Effector memory CD8-positive, alpha-beta T cell (primary cell): ENCODE measurements at places on chromosomes 6 and 20.

DNA sequence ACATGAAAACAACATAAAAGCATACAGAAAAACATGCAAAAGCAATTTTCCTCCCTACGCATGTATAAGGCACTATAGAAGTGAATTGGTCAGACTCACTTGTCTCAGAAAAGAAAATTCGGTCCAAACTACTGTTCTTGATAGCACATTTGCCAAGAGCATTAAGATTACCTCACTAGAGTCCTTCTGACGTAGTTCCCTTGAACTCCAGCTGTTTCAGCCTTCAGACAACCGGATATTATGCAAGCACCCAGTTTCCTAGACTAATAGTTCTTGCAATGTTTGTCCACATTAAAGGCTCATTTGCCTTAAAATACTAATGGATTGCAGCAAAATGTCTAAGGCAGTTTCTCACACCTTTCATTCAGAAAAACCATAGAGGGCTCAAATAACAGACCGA lies 2.5 kb upstream of the CASS4 start:
- no peak for DNase-seq

GRCh38 chr6:42251500-42251899 lies 33.8 kb upstream of the MRPS10 start:
- DNase-seq, result no peak

DNA sequence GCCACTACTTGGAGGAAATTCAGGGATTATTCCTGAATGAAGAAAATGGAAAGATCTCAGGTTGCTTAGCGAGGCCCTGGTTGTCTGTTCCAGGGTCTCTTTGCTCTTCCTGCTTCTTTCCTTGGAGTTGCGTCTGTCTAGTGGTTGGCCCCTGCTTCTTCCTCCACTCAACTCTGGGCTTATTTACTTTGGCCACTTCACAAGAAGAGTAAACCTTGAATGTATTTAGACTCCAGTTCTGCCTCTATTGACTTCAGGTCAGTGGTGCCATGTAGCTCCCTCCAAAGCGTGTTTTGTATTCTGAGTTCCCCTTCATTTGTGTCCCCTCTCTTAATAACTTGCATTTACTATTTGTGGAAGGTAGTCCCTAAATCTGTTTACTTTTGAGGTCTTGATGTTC lies 456.5 kb downstream of the UTRN start:
- no peak for DNase-seq

- no peak for DNase-seq
Measured at GRCh38 chr20:6053064-6053775, 640 bp downstream of the LRRN4 start.

DNA sequence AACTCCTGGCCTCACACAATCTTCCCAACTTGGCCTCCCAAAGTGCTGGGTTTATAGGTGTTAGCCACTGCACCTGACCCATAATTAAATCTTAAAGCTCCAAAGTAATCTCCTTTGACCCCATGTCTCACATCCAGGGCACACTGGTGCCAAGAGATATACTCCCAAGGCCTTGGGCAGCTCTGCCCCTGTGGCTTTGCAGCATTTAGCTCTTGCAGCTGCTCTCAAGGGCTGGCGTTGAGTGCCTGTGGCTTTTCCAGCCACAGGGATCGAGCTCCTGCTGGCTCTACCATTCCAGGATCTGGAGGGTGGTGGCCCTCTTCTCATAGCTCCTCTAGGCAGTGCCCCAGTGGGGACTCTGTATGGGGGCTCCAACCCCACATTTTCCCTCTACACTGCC lies 49.3 kb upstream of the CD2AP start:
- DNase-seq, result no peak

- DNase-seq, result no peak
Measured at GRCh38 chr6:139528471-139528870, 154.0 kb upstream of the CITED2 start.

DNA sequence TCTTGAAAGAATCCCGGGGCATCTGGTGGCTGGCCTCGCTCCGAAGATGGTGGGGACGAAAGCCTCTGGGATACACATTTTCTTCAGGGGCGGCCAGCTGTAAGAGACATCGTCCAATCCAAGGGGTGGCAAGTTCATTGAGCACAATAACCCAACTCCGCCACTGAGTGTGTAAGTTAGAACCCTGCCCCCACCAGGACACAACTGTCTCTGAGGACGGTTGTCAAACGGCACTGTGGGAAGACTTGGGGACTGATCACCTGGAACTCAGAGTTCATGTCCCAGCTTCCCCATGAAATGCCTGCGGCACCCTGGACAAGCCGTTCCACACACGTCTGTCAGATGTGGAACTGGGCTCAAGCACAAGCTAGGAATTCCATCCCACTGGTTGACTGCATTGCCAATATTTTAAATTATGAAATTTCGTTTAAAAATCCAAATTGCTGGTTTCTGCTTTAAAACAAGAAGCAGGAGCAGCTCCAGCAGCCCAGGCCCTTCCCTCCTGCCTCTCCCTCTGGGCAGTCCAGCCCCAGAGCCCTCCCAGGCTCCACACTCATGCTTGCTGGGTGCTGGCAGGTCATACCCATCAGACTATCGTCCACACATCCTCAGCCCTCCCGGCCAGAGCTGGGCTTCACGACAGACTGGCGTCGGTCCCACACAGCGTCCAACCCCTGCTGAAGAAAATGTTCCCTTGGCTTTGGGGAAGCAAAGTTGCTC lies 80.9 kb upstream of the AFDN start:
- DNase-seq, result no peak

GRCh38 chr6:79305020-79305419 lies 70.5 kb upstream of the HMGN3 start:
- DNase-seq, result no peak

DNA sequence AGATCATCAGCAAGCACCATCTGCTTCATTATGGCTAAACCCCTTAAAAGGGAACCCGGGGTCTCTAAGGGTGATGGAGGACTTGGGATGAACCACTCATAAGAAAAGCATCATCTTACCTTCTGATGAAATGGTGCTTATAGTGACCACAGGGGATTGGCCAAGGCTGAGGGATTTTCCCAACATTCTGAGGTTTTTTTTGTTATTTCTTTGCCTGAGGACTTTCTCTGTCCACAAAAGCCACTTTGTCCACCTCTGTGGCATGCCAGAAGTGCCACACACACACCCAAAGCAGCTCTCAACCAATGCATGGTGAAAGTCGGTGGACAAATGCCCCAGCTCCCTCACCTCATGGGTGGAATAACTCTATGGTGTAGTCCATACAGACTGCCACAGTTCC lies 79.3 kb upstream of the TOP1 start:
- no peak for DNase-seq

DNA sequence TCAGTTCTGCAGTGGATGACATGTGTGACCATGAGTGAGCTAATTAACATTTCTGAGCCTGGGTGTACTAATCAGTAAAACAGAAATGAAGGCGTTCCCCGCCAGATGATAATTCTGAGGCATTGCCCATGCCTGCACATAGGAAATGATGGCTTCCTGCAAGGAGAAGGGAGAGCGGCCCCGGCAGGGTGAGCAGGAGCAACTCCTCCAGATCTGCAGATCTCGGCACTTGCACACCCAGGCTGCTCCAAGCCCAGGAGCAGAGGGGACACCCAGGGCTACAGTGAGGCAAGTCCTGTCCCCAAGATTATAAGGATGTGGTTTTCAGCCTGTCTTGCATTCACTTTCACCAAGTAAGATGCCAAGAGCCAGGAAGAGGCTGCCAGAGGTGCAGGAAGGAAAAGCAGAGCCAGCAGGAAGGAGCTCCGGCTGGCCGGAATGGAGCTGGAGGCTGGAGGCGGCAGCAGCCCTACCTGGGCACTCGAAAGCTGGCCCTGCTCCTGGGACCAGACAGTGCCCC lies 177.5 kb upstream of the CST7 start:
- DNase-seq, result no peak

GRCh38 chr20:2658414-2659354 lies 5.3 kb downstream of the IDH3B start:
- no peak for DNase-seq

DNA sequence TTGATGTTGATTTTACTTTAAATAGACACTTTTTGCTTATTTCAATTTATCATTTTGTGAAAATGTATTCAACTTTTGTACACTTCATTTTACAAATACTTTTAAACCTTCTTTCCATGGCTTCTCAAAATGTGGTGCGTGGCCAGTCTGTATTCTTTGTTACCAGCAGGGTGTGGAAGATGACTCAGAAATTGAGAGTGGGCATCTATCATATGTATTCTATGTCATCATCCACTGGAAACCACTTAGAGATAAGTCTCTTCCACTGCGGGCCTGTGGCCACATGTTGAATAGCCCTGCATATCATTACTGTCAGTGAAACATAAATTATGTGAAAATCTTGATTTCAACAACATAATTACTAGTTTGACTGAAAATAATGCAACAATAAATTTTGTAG lies 52.6 kb upstream of the MC3R start:
- DNase-seq, result no peak

DNA sequence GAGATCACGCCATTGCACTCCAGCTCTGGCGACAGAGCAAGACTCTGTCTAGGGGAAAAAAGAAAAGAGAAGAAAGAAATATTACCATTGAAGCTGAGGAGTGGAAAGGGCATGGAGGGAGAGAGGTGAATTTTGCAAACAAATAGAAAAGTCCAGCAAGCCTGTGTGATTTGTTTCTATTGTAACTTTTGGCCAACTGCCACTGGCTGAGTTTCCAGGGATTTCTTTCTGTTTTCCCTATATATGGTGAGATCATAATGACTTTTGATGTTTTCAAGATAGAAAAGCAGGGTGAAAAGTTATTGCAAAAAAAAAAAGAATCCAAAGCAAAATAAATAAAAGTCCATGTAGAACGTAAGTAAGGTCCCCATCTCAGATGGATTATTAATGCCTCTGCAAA lies 184.2 kb upstream of the RALGAPA2 start:
- no peak for DNase-seq

DNA sequence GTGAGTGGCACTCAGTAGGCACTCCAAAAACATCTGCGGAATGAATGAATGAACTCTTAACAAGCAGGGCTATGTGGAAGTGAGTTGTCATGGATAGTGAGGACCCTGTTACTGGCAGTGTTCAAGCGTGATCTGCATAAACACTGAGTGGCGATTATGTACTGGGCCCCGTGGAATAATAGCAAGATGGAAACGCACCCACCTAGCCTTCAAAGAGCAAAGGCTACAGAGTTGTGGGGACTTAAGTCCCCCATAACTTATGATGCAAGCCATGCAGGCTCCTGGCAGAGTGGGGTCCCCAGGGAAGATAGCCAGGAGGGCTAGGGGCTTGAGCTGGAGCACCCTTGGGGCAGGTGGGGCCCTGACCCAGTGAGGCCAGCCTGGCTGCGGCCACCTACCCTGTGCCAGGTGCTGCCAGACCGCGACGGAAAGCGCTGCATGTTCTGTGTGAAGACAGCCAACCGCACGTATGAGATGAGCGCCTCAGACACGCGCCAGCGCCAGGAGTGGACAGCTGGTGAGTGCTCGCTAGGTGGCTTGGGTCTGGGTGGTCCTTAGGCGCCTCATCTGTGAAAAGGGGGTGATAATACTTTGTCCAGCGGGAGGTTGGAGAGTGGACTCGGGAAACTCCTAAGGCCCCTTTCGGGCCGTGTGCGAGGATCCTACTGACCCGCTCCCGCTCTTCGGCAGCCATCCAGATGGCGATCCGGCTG lies 20.0 kb downstream of the DEF6 start:
- no peak for DNase-seq

GRCh38 chr20:10714236-10714975 lies 40.6 kb upstream of the JAG1 start:
- DNase-seq, result no peak

DNA sequence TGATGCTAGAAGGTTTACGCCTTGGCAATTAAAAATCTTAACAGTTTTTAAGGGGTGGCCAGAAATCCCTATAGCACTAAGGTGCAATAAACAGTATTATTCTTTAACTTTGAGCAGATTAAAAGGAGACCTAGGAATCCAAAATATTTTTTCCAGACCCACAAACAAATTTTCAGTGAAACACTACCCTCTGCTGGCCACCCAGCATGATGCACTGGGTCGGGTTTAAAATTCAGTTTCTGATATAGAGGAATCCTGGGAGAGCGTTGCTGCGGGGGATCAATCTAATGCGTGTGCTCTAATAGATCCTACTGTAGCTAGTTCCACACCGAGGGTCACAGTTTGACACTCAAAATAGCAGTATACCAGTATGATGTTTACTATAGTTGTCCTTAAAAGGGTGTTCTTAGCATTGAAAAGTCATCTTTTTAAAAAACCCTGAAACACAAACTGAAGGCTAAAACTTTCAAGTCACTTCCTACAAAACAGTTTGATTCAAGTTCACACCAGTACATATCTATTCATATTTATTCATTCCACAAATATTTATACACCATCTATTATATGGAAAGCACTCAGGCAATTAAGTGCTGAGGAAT lies 10.2 kb downstream of the UBE3D start:
- DNase-seq, result peak; percentile 46

DNA sequence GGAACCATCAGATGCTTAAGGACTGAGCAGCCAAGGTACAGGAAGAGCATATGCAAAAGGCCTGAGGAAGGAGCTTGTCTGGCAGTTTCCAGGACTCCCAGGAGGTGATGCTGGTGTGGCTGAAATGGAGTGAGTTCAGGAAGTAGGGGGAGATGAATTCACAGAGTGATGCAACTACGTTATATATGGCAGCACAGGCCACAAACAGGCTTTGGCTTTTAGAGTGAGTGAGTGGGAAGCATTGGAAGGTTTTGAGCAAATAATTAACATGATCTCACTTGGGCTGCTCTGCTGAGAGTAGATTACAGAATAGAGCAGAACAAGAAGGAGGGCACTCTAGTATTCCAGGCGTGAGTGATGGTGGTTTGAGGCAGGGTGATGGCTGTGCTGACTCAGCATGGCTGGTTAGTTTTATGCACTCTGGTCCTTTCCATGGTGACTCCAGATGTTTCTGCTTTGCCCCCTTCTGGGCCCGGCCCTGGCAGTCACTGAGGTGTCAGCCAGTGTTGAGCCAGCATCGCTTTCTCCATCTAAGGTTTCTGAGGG lies 6.5 kb downstream of the BTN2A2 start:
- no peak for DNase-seq

DNA sequence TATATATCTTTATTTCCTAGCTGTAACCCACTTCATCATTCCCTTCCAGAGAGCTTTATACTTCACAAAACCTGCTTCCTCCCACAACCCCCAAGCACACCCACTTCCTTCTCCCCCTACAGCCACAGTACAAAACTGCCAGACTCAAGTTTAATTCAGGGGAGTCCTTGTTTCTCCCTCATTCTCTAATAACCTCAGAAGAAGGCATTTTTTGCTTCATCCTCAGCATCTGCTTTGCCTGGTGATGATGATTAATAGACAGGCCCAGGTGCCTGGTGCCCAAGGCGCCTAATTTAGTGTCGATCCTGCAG lies 414.3 kb downstream of the KIF16B start:
- no peak for DNase-seq

GRCh38 chr6:114080891-114081510 lies 110.1 kb upstream of the HDAC2 start:
- no peak for DNase-seq
